ENCODE measurements at places on chromosomes 5 and 9.

GRCh38 chr9:105416840-105417239 lies 31.0 kb upstream of the FSD1L start:
- peaks cover 9% of the 10 kb centered on the region for H3K4me1 ChIP-seq
- no peak for DNase-seq
- H3K36me3 ChIP-seq: no peaks in the 10 kb centered on the region
- peaks cover 19% of the 10 kb centered on the region for H3K27me3 ChIP-seq

DNA sequence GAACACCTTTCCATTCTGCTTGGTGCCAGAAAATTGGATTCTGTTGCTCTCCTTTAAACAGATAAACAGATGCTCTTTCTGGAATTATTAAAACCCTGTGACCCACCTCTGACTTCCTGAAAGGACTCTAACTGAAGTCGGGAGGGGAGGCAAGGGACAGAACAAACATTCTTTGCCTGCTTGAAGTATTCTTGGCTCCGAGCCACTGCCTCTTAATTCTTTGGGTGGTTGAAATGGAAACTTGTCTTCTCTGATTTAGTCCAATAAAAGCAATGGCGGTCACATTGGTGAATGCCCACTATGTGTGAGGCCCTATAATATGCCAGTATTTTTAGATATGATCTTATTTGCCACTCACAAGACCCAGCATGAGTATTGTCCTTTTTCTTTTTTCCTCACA lies 236.8 kb downstream of the SLIT3 start:
- no peaks in the 10 kb centered on the region for H3K4me1 ChIP-seq
- no peak overlapping the region for H3K4me3 ChIP-seq
- peaks cover 15% of the 10 kb centered on the region for H3K27me3 ChIP-seq
- H3K27ac ChIP-seq: no peak overlapping the region
- no peak for DNase-seq
- no peaks in the 10 kb centered on the region for H3K36me3 ChIP-seq

- no peaks in the 10 kb centered on the region for H3K36me3 ChIP-seq
- peaks cover 56% of the 10 kb centered on the region for H3K27me3 ChIP-seq
- H3K4me3 ChIP-seq: peak overlapping the region; percentile 91
- peak; percentile 45 for DNase-seq
- H3K4me1 ChIP-seq: peaks cover 35% of the 10 kb centered on the region
These were observed 1.6 kb downstream of the TSLP start for GRCh38 chr5:111072949-111073682.

DNA sequence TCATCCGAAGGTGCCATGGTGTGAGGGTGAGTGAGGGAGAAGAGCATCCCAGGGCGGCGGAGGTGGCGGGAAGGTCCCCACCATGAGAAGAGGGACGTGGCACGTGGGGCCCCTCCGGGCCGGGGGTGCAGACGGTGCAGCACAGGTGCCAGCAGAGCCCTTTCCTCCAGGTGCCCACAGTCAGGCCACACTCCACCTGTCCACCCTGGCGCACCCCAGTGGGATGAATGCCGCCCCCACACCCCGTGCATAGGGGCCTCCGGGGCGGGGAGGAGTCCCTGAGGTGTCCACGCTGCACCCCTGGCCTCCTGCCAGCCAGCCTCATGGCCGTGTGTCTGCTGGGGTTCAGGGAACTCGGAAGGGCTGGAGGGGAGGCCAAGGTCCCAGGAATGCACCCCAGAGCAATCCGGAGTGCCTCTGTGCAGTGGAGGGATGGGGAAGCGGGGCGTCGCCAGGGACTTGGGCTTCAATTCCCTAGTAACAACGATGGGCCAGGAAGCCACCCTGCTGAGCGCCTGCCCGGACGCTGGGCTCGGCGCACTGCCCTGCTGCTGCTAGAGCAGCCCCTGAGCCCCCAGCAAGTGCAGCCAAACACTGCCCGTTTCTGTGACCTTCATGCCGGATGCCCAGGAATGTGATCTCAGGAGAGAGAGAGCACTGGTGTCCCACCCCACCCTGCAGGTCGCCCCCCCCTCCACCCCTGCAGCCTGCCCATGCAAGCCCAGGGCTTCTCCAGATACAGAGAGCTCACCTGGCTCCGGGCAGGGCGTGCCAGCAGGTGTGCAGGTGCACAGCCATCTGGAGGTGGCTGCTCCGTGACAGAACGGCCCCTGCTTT lies 8.8 kb upstream of the NACC2 start:
- H3K4me1 ChIP-seq: peaks cover 50% of the 10 kb centered on the region
- H3K36me3 ChIP-seq: no peaks in the 10 kb centered on the region

DNA sequence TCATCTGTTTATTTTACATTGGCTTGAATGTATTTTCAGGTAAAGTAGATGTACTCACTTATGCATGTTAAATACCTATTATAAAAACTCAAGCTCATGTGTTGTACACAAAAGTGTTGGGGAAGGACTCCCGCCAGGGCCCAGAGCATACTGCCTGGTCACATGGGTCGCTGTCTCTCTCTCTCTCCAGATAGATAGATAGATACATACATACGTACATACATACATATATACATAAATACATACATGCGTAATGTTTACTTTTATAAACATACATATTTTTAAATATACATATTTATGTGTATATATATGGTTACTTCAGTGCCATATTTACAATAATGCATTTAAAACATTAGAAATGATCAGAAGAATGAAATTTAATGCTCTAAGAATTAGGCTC lies 24.7 kb downstream of the ASPN start:
- H3K27ac ChIP-seq: no peak overlapping the region
- DNase-seq: no peak
- H3K4me3 ChIP-seq: no peak overlapping the region
- no peaks in the 10 kb centered on the region for H3K36me3 ChIP-seq

DNA sequence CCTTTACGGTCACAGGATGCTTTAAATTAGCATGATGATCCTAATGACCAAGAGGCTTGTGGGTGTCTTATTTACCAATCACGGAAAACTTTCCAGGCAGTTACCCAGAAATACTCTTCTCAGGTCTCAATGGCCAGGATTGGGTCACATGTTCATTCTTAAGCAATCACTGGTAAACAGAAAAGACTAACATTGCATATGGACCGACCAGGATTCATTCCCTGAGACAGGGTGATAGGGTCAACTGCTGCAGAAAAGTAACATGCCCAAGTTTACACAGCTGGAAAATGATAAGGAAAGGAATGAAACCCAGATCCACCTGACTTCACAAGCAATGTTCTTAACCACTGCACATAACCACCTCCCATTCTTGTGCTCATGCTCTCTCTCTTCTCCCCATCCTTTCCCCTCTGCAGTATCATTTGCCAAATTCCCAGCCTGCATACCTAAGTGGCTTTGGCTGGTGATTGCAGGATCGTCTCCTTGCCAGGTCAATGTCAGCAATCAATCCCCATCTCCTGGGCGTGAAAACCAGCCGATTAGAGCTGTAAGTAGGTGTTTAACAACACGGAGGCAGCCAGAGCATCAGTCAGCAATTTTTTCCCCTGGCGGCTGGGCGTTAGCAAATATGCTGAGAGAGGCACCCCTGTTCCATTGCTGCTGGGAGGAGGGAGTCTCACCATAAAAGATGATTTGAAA lies 219.4 kb downstream of the NMUR2 start:
- no peak overlapping the region for H3K4me3 ChIP-seq
- no peak overlapping the region for H3K27ac ChIP-seq
- DNase-seq: no peak
- no peaks in the 10 kb centered on the region for H3K27me3 ChIP-seq
- no peaks in the 10 kb centered on the region for H3K36me3 ChIP-seq
- no peaks in the 10 kb centered on the region for H3K4me1 ChIP-seq

- peaks cover 17% of the 10 kb centered on the region for H3K36me3 ChIP-seq
- no peak for DNase-seq
- H3K4me3 ChIP-seq: no peak overlapping the region
- no peak overlapping the region for H3K27ac ChIP-seq
- H3K27me3 ChIP-seq: no peaks in the 10 kb centered on the region
These were observed 63.9 kb downstream of the ERAP1 start for GRCh38 chr5:96743805-96744204.

DNA sequence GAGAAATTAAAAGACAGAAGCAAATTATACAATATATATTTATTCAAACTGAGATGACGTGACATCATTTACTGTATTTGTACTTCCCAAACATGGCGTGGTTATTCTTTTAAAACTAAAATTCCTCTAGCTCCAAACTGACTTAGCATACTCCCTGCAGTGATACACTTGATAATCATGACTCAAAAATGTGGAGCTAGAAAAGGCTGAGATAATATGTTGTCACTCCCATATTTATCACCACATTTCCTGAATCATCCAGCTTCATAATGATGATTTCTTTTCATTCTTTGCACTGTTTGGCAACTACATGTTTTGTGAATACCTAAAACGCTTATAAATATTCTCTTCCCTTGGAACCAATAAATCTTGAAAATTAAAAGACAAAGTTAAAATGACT lies 341.0 kb downstream of the EBF1 start:
- H3K4me3 ChIP-seq: no peak overlapping the region
- no peaks in the 10 kb centered on the region for H3K36me3 ChIP-seq
- no peaks in the 10 kb centered on the region for H3K4me1 ChIP-seq

GRCh38 chr5:180352116-180353047 lies 754 bp downstream of the GFPT2 start:
- H3K36me3 ChIP-seq: no peaks in the 10 kb centered on the region
- H3K4me3 ChIP-seq: peak overlapping the region; percentile 74
- peaks cover 52% of the 10 kb centered on the region for H3K27me3 ChIP-seq
- no peaks in the 10 kb centered on the region for H3K4me1 ChIP-seq

DNA sequence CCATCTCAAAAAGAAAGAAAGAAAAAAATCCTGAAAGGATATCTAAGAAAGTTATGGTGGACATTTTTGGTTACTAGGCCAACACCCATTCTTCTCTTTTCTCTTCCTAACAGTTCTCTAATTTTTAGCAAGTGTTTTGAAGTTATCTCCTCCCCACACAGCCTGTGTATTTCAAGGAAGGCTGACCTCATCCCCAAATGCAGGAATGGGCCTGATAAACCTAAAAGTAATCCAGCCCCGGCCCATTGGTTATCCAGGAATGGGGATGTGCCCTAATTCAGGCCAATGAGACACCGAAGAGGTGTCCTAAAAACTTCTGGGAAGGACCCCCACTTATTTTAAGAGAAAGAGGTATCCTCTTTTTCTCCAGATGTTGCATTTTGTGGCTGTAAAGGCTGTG lies 46.6 kb downstream of the F2R start:
- H3K27me3 ChIP-seq: no peaks in the 10 kb centered on the region
- H3K4me1 ChIP-seq: peaks cover 4% of the 10 kb centered on the region
- peaks cover 5% of the 10 kb centered on the region for H3K36me3 ChIP-seq

DNA sequence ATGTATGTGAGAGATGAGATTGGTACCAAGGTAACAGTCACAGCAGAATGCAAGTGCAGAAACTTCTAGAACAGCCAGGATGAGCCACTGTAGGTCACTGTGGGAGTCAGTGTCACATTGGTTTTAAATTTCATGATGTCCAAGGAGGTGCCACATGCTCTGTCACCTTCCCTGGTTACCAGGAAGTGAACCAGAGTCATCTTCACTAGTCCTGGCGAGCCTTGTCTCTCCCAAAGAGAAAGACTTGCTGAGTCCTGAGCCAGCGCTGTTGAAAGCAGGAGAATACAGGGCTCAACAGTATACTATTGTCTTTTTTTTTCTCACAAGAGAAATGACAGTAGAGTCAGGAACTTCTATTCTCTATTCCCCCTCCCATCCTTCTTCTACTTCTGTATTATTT lies 615.5 kb downstream of the RAB3C start:
- H3K4me1 ChIP-seq: no peaks in the 10 kb centered on the region
- no peaks in the 10 kb centered on the region for H3K36me3 ChIP-seq
- no peak overlapping the region for H3K27ac ChIP-seq
- H3K27me3 ChIP-seq: no peaks in the 10 kb centered on the region
- DNase-seq: no peak

DNA sequence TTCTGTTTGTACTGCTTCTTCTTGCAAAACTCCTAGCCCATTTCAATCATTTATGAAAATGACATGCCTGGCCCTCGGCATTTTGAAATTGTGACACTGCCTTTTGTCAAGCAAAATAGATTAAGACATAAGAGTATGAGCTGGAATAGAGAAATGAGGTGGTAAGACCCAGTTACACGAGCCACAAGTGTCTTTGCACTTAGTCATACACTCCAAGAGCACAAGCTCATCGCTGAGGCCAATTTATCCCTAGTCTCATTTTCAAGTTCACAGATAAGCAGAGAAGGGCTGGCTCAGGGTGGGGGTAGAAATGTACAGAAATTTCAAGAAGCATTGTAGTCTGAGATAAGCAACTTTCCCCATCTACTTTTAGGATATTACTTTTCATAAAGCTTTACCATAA lies 40.6 kb upstream of the MAP1B start:
- H3K4me3 ChIP-seq: no peak overlapping the region
- no peaks in the 10 kb centered on the region for H3K36me3 ChIP-seq
- no peaks in the 10 kb centered on the region for H3K4me1 ChIP-seq

- DNase-seq: no peak
- no peaks in the 10 kb centered on the region for H3K36me3 ChIP-seq
- H3K27ac ChIP-seq: no peak overlapping the region
- H3K4me1 ChIP-seq: peaks cover 11% of the 10 kb centered on the region
- H3K27me3 ChIP-seq: peaks cover 35% of the 10 kb centered on the region
- no peak overlapping the region for H3K4me3 ChIP-seq
These were observed 2.6 kb upstream of the DAB2IP start for GRCh38 chr9:121648799-121649198.

- no peaks in the 10 kb centered on the region for H3K27me3 ChIP-seq
- H3K27ac ChIP-seq: no peak overlapping the region
- H3K4me1 ChIP-seq: no peaks in the 10 kb centered on the region
- H3K36me3 ChIP-seq: no peaks in the 10 kb centered on the region
- DNase-seq: no peak
These were observed 621.0 kb downstream of the ACTL7B start for GRCh38 chr9:108234811-108235210.

DNA sequence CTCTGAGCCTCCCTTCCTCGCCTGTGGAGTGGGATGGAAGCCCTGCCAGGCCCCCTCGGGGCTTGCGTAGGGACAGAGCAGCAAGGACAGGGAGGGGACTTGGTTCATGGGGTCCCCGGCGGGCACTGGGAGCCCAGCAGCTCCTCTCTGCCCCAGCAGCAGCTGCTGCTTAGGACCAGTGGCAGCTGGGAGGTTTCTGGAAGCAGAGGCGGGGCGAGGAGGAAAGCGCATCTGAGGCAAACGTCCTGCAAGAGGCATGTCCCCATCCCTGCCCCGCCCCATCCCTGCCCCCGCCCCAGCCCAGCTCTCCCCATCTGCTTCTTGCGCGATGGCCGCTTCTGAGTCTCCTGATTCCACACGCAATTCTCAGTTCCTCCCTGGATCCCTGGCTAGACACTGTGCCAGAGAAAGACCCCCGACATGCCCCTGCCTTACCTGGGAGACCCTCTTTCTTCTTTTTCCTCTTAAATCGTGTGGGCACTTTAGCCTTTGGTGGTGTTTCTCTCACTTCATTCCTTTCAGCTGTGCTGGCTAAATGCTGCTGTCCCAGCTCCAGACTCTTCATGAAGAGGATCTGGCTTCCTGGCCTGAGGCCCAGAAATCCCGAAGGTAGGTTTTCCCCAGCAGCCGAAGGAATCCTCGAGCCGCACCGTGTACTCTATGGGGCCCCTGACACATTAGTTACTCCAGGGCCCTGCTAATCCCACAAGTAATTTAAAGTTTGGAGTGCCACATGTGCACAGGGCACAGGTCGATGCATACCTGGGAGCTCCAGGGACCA lies 4.4 kb upstream of the OR2S2 start:
- H3K36me3 ChIP-seq: no peaks in the 10 kb centered on the region
- DNase-seq: no peak
- no peak overlapping the region for H3K27ac ChIP-seq
- no peaks in the 10 kb centered on the region for H3K27me3 ChIP-seq
- no peaks in the 10 kb centered on the region for H3K4me1 ChIP-seq

- no peak overlapping the region for H3K4me3 ChIP-seq
- H3K27me3 ChIP-seq: no peaks in the 10 kb centered on the region
- no peaks in the 10 kb centered on the region for H3K4me1 ChIP-seq
- no peak for DNase-seq
These were observed 71.8 kb upstream of the LRRC70 start for GRCh38 chr5:62506659-62507460.
